T-cell (primary cell): ENCODE measurements at places on chromosomes 6 and 20. TPM values are rescaled to one million over a fixed set of nuclear protein-coding genes. Genes with fewer than 3 reads are reported as not detected.

The PLCG1 gene
- total RNA-seq: 589 TPM

The C4A gene
- total RNA-seq: 9.7 TPM

DNA sequence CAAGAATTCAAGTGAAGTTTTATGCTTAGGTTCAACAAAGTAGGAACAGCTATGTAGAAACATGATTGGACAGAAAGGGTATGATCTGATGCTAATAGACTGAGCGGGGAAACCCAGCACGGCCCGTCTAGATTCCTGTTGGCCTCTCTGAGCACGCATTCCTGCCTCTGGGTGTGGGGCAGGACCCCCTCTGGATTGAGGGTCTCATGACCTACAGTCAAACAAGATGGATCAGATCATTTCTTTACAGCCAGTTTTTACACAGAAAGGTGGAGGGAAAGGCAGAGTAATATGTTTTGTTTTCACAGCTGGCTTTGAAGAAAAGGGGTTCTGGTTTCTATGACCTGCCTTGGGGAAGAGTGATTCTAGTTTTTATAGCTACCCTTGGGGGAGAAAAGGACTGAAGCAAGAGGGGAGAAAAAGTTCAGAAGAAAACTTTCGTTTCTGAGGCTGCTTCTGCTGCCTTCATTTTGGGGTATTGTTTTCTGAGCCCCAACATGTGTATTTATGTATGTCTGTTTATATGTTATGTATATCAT is 99.6 kb upstream of the SLC22A16 start:
- no peak for DNase-seq

The NRN1 gene
- not detected for total RNA-seq
